D721Med (cell line): ENCODE measurements at places on chromosomes 2 and 18.

DNA sequence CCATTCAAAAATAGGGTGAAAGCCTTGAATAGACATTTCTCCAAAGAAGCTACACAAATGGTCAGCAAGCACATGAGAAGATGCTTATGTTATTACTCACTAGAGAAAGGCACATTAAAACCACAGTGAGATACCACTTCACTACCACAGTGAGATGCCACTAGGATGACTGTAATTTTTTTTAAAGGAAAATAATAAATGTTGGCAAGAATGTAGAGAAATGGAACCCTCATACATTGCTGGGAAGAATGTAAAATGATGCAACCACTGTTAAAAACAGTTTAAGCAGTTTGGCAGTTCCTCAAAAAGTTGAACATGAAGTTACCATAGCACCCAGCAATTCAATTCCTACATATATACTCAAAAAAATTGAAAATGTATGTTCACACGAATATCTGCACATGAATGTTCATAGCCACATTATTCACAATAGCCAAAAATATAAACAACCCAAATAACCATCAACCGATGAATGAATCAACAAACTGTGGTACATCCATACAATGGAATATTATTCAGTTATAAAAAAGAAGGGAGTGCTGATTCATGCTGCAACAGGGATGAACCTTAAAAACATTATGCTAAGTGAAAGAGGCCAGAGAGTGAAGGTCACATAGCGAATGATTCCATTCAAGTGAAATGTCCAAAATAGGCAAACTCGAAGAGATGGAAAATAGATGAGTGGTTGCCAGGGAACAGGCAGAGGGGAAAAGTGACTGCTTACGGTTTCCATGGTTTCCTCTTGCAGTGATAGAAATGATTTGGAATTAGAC is 156.2 kb upstream of the NDUFV2 start:
- DNase-seq, result no peak

DNA sequence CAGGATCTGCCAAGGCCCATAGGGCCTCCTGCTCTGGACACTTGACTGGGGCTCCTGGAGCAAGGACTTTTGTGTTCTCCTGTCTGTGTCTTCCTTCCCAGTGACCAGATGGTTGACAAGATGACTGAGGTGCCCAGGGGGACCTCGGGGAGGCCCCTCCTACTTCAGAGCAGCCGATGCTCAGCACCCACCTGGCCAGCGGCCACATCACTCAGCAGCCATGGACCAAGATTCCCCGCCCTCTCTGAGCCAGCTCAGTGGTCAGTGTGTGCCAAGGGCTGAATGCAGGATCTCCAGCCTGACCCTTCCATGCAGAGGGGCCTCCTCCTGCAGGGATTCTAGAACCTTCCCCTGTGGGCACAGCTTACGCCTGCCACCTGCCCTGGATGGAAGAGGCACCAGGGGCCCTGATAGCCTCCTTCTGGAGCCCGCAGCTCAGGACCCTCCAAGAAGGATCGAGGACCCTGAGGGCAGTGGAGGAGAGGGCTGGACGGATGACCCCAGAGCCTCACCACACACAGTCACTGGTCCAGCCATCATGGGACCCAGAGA is 87.4 kb upstream of the GPC1 start:
- no peak for DNase-seq

DNA sequence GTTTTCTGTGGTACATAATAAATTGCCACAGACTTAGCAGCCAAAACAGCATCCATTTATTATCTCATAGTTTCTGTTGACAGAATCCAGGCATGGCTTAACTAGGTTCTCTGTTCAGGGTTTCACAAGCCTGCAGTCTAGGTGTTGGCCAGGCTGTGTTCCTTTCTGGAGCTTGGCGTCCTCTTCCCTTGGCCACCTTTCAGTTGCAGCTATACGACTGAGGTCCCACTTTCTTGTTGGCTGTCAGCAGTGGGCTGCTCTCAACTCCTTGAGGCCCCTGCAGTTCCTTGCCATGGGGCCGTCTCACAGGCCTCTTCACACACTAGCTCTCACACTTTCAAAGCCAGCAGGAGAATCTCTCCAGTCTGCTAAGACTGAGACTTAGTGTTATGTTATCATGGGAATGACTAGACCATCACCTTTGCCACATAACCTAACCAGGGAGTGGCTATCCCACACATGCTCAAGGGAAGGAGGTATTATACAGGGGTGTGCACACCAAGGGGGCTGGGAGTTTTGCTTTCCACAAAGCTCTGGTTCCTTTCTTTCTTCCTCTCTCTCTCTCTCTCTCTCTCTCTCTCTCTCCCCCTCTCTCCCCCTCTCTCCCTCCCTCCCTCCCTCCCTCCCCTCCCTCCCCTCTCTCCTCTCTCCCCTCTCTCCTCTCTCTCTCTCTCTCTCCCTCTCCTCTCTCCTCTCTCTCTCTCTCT is 15.8 kb downstream of the RIOK3 start:
- no peak for DNase-seq

GRCh38 chr2:205682239-205682970 is at the start of gene NRP2:
TSS of gene NRP2 (plus strand) at chr2:205682501. CDS start at chr2:205683291, 790 bp downstream.
- peak; percentile 66 for DNase-seq
